ENCODE measurements at places on chromosomes 12 and 14.

DNA sequence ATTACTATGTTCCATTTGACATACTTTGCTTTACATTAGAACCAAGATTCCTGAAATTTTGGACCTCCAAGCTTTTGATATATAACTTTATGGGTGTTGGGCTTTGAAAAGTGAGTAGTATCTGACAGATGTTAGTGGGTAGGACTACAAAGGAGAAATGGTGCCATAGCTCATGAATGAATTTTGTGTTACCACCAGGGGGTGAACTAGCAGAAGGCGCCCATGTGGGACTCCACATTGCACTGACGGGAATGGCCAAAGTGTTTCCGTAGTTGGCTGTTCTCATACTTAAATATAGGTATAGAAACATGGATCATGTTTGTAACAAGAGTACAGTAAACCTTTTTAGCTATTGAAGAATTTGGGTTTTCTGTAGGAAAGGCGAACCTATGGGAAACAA is 337.5 kb downstream of the FLRT2 start:
- DNase-seq = no peak

- DNase-seq = no peak
Observed at GRCh38 chr12:31406345-31406744, 80.4 kb upstream of the SINHCAF start.

DNA sequence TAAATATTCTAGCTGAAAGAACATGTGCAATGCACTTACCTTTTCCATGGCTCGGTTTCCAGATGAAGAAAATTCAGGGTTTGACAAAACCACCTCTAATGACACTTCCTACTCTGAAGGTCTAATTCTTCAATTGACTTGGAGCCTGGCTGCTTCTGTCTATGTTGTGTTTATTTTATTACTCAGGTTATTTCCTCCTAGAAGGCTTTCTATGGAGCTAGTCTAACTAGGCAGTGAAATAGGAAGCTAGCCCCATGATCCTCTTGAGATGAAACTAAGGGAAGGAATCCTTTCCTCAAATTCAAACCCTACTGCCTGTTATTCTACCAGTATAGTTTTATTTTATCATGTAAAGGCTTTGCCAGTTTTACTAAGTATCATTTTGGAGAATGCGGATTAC is 20.9 kb upstream of the IFNG-AS1 start:
- DNase-seq = no peak

- no peak for DNase-seq
Observed at GRCh38 chr12:123041042-123041531, 60.6 kb downstream of the ARL6IP4 start.

- DNase-seq = no peak
Observed at GRCh38 chr12:40980427-40980961, 207.6 kb upstream of the PDZRN4 start.

- DNase-seq = no peak
Observed at GRCh38 chr14:96965885-96966595, 168.9 kb downstream of the VRK1 start.

DNA sequence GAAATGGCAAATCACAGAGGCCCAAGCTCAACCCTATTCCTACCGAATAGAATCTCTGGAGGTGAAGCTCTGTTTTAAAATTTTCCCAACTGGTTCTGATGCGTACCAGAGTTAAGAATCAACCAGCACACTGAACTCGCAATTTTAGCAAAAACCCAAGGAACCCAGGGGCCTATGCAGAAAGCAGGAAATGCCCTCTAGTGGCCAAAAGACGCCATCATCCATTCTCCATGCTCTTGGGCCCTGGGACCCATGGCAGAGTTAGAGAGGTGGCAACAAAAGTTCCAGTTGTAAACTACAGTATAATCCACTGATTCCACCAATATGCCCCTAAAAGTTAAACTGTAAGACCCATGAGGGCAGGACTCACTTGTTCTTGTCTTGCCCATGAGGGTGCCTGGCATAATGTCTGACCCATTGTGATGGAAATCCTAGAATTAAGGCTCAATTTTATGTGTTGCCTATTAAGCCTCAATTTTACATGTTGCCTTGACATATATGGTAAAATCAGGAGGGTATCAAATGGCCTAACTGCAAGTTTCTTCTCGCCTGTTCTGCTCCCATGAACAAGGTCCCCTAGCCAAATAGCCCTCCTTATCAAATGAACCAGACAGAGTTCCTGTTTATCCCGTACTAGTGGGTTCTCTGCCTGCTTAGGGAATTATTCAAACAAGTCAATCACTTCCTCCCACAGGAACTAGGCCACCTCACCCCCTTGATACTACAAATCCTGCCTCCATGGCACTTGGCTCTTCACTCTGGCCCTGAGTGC is 137.5 kb upstream of the CPM start:
- DNase-seq = peak; percentile 79

Measured in fibroblast of lung (primary cell).